Stimulated activated CD8-positive, alpha-beta memory T cell treated with anti-CD3 and anti-CD28 coated beads, Interleukin-15, amount 100 ng/mL, for 1 hour (primary cell): ENCODE measurements at places on chromosomes 6 and 20.

DNA sequence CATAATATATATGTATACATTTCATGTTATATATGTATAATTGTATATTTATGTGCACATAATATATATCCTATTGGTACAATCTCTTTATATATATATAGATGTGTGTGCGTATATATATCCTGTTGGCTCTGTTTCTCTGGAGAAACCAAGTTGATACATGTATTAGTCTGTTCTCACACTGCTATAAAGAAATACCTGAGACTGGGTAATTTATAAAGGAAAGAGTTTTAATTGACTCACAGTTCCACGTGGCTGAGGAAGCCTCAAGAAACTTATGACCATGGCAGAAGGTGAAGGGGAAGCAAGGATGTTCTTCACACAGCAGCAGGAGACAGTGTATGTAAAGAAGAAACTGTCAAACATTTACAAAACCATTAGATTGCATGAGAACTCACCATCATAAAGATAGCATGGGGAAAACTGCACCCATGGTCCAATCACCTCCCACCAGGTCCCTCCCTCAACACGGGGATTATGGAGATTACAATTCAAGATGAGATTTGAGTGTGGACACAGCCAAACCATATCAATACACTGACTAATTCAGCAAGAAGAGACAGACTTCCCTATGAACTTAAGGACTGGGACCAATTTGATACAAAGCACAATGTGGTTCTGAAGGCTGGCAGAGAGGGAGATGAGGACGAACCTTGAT lies 14.0 kb downstream of the CST3 start:
- DNase-seq = no peak

DNA sequence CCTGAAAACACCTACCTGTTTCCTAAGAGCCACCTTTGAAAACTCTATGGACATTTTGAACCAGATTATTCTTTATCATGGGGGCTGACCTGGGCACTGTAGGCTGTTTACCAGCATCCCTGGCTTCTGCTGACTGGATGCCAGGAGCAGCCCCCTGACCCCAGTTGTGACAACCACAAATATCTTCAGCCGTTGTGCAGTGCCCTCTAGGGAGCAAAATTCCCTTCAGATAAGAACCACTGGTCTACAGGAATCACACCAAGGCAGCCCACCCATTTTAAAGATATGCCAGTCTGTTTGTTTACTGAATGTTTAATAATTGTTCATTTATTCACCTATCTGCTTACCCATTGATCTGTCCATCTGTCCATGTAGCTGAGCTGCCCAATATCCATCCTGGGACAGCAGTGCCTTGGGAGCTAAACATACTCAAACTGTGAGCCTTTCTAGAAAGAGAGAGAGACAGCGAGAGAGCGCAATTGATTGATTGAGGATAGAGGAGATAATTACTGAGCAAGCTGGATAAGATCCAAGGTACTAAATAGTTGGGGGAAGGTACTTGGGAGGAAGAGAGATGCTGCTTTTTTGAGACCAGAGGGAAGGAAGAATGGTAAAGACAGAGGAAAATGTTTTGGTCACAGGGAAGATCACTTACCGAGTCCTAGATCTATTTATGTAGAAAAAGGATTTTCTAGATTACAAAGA lies 276.8 kb downstream of the NRN1 start:
- no peak for DNase-seq

DNA sequence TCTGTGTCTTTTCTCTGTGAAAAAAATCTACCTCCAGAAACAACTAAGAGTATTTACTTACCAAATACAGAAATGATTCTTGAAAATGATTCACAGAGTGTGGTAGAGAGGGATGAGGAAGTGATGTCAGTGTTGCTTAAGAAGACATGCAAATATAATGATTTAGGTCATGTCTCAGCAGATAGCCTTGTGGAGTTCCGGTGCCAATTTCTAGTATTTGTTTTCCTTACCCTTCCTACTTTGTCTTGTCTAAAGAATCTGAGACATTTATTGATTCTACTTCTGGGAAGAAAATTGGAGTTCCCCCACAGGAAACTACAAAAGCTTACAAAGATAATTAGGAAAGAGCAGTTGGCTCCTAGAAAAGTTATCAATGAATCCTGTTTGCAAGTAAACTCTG lies 68.8 kb downstream of the GJA1 start:
- no peak for DNase-seq

- no peak for DNase-seq
Measured at GRCh38 chr20:48613926-48614325, 213.9 kb downstream of the PREX1 start.

- no peak for DNase-seq
Measured at GRCh38 chr20:44566018-44566417, 16.4 kb upstream of the PKIG start.

GRCh38 chr6:72819609-72820008 lies 197.7 kb downstream of the KCNQ5 start:
- no peak for DNase-seq

GRCh38 chr20:38833857-38834164 lies 28.3 kb downstream of the PPP1R16B start:
- DNase-seq = no peak

GRCh38 chr20:37349517-37350491 lies 3.9 kb downstream of the SRC start:
- no peak for DNase-seq

DNA sequence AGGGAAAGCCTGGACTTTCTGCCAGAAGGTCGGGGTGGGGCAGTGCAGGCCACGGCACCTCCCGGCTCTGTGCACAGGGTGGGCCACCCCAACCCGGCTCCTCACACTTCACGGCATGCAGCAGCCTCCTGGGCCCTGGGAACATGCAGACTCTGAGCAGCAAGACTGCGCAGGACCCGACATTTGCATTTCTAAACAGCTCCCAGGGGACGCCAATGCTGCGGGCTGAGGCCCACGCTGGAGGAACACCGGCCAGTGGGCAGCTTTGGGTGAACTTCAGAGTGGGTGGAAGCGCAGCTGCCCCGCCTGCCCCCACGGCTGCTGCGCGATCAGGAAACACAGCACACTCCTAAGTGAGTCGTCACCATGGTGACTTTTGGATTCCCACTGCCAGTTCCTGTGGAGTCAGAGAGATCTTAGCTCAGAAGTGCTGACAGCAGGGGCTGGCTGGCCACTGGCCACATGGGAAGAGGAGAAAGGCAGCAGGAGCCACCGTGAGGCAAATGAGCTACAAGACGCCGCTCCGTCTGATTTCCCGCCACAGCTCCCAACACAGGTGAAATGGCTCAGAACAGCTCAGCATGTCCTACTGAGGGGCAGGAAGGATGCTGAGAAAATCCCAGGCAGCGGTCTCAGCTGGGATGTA lies 52.1 kb downstream of the RNASET2 start:
- no peak for DNase-seq

GRCh38 chr6:129673748-129674147 lies 36.2 kb downstream of the ARHGAP18 start:
- no peak for DNase-seq

DNA sequence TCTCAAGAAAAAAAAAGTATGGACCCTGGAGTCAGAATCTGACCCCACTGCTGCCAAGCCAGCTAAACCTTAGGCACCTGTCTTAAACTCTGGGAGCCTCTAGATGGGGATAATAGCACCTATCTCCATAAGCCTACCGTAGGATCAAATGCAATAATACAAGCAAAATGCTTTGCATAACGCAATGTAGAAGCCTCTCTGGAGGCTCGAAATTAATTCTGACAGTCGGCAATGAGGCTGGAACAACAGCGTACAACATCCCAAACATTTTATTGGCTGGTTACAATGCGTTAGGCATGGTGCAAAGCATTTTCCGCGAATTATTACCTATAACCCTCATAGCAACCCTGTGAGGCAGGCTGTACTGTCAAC lies 521 bp downstream of the CDK5RAP1 start:
- DNase-seq = no peak

GRCh38 chr6:80133020-80133419 lies 26.5 kb downstream of the BCKDHB start:
- DNase-seq = no peak

DNA sequence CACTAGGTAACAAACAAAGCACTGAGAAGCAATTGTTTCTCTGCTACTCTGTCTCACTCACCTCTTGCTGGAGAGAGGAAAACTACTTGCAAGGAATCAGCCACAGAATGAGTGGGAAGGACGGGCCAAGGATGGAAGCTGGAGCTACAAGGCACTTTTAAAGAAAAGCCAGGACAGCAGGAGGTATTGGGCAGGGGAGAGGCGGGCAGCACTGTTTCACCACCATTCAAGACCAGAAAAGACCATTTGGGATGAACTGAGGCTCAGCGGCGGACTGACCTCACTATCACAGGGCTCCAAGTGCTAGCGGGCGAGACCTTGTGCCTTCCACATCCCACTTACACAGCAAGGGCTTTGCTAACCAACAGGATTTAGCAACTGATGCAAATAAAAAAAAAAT lies 137.4 kb downstream of the IPCEF1 start:
- DNase-seq = no peak

DNA sequence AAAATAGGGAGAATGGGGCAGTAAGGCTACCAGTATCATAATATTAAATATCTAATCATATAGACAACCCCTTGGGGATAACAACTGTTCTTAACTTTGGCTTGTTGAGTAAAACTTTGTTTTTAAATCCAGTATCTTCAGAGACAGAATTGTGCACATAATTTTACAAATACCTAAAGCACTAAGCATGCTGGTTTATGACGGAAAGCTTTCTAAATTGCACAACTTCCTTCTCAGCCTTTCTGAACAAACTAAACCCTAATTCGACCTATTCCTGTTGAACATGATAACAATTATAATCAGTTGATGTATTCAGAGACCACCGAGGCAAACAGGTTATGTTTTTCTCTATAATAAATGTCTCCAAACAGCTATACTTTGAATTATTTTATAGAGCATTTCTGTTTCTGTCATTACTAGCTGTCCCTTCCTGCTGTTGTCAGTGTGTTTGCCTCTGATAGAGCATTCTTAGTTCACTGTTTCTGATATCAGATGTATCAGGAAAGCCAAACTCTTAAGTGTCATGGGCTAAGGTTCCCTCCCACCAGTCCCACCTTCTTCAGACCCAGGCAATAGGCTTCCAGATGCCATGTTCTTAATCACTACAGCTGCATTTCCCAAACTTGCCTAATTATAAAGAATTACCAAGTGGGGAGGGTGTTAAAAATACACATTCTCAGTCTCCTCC lies 8.7 kb downstream of the ZHX3 start:
- DNase-seq = no peak

GRCh38 chr6:42963855-42964605 lies 3.5 kb downstream of the GNMT start:
- no peak for DNase-seq

- DNase-seq = no peak
Measured at GRCh38 chr6:6474170-6474920, 114.2 kb upstream of the LY86 start.

DNA sequence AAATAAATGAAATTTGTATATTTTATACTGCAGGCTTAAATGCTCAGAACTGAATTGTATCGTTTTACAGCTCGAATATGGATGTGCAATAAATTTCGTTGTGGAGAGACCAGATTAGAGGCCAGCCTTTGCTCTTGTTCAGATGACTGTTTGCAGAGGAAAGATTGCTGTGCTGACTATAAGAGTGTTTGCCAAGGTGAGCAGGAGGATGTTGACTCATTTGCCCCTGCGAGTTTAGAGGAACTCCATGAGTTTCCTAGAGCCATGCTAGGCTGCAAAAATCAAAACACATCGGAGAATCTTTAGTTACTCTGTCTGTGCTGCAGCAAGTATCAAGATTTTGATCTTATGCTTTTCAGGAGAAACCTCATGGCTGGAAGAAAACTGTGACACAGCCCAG lies 15.4 kb downstream of the ENPP3 start:
- no peak for DNase-seq

- DNase-seq = no peak
Measured at GRCh38 chr6:75882734-75883133, 133.7 kb downstream of the MYO6 start.

- no peak for DNase-seq
Measured at GRCh38 chr6:24936641-24937317, 1.0 kb upstream of the RIPOR2 start.

DNA sequence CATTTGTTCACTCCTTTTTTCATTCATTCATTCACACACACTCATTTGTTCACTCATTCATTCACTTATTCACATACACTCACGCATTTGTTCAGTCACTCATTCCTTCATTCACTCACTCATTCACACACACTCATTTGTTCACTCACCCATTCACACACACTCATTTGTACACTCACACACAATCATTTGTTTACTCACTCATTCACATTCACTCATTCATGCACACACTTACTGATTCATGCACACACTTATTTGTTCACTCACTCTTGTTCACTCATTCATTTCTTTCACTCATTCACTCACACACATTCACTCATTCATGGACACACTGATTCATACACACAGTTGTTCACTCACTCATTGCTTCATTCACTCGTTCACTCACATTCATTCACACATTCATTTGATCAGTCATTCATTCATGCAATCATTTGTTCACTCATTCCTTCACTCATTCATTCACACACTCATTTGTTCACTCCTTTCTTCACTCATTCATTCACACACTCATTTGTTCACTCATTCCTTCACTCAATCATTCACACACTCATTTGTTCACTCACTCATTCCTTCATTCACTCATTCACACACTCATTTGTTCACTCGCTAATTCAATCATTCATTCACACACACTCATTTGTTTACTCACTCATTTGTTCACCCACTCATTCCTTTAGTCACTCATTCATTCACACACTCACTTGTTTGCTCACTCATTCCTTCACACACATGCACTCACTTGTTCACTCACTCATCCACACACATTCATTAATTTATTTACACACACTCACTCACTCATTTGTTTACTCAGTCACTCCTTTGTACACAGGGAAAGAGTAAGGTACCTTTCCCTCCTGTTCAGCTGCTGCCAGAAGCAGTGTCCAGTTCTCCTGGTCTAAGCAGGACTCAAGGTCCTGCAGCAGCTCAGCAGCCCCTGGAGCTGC lies 50.7 kb upstream of the BHLHE23 start:
- no peak for DNase-seq

GRCh38 chr6:34056305-34057108 lies 89.4 kb downstream of the GRM4 start:
- DNase-seq = no peak

DNA sequence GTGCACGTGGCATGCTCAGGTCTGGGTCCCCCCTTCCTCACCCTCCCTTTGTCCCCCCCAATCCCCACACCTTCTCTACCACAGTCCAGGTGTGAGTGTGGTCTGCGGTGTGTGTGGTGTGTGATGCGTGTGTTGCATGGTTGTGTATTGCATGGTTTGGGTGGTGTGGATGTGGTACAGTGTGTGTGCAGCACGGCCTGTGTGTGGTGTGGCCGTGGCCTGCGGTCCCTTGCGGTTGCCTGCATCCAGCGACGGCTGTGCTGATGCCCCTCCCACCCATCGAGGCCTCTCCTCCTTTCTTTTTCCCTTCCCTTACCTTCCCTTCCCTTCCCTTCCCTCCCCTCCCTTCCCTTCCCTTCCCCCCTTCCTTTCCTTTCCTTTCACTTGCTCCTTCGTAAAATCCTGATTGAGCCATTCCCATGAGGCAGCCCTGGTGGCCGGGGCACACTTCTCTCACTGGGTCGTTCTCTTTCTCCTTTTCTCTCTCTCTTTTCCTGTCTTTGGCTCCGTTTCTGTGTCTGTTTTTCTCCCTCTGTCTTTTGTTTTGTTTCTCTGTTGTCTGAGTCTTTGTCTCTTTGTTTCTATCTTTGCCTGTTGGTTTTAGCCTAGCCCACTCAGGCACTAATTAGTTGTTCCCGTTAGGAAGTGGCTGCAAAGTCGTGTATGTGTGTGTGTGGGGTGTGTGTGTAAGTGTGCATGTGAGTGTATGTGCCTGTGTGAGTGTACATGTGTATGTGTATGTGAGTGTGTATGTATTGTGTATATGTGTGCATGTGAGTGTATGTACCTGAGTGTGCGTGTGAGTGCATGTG lies 65.7 kb downstream of the SRC start:
- no peak for DNase-seq
